Small intestine (tissue), 16 donors: ENCODE measurements at places on chromosomes 12 and 14.

DNA sequence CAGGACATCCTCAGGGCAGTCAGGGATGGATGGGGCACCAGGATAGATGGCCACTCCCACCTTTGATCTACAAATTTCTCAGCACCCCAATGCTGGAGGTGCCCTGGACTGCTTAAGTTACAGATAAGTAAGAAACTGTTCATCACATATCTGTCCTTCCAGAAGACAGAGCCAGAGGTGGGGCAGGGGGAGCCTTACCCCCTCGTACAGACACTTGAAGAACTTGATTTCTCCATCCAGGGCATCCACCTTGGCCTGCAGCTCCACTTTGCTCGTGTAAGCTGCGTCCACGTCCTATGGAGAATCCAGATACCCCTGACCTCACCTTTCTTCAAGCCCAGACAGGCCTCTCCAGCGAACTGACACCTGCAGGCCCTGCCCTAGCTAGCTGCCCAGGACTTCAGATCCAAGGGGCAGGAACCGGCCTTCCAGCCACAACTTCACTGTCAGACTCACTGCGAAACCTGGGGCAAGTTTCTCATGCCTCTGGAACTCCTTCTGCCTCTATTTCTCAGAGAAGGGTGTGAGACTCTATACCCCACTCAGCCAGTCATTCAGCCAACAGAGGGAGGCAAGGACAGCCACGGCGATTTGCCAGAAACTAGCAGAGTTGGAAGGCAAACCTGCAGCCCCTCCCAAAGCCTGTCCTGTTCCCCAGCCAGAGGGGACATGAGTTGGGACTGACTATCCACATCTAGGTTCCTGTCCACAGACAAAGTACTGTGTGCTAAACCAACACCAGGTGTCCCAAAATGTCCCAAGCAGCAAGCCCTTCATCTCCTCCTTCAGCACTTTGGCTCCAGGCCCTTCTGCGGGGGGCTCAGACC lies 3.8 kb downstream of the KRT73 start:
- no peak for DNase-seq

DNA sequence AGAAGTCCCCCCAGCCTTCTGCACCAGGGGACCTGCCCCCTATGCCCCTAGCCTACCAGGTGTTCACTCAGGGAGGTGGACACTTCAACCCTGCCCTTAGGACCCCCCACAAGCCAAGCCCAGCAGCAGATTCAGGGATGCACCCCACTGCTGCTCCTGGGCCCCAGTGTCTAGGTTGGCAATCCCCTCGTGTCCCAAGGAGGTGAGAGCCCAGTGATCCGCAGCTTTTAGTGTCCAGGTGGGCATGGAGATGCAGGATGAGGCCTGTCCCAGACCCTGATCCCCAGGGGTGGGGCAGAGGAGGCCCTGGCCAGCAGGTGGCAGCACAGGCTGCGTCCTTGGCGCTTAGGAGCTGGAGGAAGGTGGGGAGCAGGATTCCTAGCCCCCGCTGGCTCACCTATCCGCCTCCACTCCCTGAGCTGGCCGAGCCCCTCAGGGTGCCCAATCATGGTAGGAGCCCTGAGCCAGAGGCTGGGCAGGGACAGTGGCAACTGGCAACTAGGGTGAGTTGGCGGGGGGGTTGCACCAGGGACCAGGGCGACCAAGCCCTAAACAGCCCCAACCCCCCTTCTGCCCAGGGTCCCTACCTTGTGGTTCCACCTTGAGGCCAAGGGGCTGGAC lies 4.1 kb downstream of the CKB start:
- DNase-seq = peak; percentile 53

GRCh38 chr12:26279091-26279490 lies 83.7 kb downstream of the SSPN start:
- no peak for DNase-seq

GRCh38 chr12:131133994-131134393 lies 180.3 kb downstream of the ADGRD1 start:
- DNase-seq = no peak

DNA sequence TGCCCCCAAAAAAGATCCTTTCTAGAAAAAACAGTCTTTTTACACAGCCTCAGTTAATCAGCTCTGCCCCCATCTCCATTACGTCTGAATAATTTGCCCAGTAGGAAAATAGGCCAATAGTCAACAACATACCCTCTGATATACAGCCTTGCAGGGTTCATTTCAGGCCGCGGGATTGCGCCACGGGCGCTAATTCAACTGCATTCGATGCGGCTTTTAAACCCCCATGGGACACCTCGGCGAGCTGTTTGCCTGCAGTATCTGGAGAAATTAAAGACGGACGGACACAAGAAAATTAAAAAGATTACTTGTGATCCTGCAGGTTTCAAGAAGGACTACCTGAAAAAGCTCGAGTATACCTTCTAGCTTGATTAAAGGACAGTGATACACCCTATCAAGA lies 36.1 kb downstream of the ERP29 start:
- DNase-seq = no peak

GRCh38 chr14:91265404-91265803 lies 20.9 kb upstream of the GPR68 start:
- DNase-seq = no peak
